ENCODE measurements at places on chromosomes 7 and 10.
A peak's percentile ranks its signal among the peaks of the same experiment; 100 is the strongest.

DNA sequence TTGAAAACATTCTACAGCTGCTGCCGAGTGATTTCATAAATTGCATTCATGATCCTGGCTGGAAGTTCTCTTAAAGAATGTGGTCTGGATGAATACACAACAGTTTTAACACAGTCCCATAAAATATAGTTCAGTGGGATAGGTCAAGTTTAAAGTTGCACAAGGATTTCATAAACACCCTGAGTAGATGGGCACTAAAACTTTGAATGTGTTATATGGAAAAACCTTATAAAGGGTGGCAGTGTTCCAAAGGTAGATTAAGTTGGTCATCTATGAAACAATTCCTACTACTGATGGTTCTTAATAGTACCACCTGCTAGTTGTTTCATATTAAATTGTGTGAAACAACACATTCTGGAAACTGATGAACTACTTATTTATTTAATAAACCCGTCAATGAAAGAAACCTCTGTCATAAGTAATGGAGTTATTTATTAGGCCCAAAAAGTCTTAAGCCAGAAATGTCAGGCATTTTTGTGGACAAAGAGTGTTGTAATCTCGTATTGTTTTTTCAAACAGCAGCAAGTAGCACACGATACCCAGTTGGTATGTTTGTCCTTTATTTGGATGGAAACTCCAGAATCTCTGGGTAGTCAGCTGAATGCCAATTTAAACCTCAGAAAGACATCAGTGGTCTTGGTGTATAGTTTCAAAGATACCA is 14.3 kb upstream of the RPA3 start:
- no peak for DNase-seq

DNA sequence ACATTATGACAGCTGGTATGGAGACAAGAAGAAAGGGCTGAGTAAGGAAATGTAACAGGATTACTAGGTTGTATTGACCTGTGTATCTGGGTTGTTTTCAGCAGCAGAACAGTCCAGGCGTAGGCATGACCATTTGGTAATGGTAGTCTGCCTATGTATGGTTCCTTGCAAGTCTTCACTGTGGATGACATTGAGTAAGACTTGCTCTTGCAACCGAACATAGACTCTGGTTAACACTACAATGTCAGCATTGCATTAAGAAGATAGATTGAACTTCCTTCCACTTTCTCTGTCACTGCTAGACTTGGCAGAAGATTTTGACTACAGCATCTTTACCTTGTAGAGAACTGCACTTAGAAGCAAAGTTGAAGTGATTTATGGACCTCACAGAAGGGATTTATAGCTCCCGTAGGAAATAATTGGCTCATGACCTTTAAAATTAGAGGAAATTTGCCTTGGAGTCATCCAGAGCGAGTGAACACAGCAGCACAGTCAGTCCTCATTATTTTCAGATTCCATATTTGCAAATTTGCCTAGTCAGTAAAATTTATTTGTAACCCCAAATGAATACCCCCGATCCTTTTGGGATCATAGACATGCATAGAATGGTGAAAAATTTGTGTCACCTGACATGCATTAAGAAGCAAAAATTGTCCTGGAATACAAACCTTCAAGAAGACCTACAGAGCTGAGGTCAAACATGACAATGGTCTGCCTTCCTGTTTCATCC is 79.6 kb upstream of the STRIP2 start:
- no peak for DNase-seq

DNA sequence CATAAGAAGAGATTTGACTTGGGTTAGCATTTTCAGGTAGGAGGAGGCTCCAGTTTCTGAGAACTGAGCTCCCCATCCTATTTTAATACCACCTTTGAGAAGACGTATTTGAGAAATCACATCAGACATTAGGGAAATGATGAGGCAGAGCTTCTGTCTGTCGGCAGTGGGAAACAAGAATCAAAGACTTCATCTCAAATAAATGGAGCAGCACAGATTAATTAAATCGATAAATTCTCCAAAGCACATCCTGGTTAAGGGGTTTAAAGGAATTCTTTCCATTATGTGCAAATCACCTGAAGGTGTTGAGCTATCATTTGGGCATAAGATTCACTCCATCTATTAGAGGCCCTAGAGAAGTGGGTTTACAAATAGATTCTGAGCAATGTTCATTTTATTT is 7.6 kb downstream of the ADARB2 start:
- DNase-seq: no peak

GRCh38 chr7:13476881-13477444 is 512.5 kb downstream of the ETV1 start:
- DNase-seq: no peak

DNA sequence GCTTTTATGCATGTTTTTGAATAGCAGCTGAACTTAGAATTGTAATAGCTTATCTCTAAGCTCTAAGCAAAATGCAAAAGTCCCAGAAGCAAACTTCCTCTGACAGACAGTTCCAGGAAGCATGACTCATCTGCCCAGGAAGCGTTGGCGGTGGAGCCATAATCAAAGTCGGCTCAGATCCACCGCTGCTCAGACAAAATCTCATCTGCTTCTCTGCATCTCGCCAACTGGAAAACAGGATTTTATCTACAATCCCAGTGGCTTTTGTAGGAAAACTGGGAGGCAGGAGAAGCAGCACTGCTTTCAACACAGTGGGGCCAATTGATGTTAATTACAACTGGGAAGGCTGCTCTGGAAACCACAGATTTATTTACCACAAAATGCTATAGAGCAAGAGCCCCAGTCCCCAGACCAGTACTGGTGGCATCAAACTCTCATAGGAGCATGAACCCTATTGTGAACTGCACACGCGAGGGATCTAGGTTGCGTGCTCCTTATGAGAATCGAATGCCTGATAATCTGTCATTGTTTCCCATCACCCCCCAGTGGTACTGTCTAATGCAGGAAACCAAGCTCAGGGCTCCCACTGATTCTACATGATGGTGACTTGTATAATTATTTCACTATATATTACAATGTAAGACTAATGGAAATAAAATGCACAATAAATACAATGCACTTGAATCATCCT is 99.9 kb downstream of the CUBN start:
- peak; percentile 76 for DNase-seq

DNA sequence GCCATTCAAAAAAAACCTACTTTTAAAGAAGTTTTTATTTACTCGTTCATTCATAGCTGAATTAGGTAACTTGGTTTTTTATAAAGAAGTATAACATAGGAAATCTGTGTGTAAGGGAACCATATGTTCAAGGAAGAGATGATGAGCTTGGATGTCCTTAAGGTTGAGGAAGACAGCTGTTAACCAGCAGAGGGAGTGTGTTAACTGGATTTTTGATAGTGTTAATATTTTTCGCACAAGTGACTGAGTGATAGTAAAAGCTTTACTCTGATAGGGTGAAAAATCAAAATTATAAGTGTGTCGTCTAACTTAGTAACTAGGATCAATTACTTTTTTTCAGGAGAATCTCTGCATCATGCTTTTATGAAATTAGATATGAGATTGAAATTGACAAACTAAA is 134.7 kb downstream of the ARL5B start:
- DNase-seq: no peak

GRCh38 chr10:87589645-87590051 is 70.0 kb upstream of the PAPSS2 start:
- no peak for DNase-seq

DNA sequence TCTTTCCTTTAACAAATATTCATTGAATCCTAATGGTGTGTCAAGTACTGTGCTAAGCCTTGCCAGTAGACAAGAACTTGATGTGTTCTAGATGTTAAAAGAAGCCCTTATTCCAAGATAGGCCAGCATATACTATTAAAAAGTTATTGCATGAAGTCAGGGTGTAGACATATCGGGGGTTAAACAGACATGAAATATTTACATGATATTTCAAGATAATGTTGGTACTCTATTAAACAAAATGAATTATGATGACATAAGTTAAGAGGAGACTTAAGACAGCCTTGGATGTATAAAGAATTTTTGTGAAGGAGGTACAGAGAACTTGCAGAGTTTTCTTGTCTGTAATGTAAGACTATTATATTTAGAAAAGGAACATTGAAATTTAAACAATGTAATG is 44.8 kb downstream of the HDAC9 start:
- DNase-seq: no peak

GRCh38 chr10:91879515-91880170 is 29.6 kb downstream of the FGFBP3 start:
- no peak for DNase-seq

DNA sequence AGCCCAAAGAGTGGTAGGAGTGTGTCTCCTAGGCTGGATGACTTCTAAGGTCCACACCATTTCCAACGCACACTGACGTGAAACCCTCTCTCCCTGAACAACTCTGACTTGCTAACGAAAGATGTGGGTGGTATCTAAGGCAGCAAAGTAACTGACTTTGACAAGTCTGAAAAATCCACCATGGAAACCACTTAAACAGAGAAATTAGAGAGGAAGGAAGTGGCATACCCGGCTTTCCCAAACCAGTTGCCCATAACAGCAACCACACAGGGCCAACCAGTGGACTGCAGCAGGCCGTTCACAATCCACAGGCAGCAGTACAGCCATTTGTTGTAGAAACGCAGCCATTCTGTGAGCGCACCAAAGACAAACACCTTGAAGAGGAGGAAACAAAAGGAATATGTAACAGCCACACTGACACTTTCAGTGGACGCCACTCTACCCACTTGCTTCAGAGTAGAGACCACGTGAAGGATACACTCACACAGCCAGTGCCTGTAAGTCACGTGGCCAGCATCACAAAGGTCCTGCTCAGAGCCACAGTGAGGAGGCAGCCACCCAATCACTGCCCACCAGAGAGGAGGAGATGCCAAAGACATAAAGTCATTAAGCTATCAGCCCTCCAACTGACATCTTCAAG is 39.8 kb downstream of the SLC37A3 start:
- no peak for DNase-seq

DNA sequence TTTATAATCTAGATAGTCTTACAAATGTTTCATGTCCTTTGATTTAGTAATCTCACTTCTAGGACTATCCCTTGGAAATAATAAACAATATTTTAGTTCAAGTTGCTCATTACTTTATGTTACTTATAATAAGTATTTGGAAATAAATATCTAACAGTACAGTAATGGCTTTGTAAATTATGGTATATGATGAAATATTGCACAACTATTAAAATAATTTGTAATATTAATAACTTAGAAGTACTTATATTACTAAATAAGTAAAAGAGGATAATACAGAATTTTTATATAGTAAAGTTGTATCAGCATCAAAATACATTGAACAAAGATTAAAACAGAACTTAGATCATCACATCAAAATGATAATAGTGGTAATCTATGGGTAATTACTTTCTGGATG is 41.1 kb downstream of the SP4 start:
- no peak for DNase-seq

DNA sequence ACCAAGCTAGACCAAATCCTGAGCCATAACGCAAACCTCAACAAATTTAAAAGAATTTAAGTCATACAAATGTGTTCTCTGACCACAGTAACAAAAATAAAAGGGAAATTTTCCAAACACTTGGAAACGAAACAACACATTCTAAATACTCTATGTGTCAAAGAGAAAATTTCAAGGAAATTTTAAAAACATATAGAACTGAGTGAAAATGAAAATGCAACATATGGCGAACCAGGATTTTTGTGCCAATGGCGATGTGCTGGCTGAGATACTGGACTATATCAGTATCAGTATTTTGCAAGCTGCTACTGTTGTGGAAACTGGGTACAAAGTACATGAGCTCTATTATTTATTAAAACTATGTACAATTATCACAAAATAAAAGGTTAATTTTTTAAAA is 34.1 kb downstream of the KNDC1 start:
- no peak for DNase-seq

- DNase-seq: no peak
These were observed 198.9 kb upstream of the CCDC6 start for GRCh38 chr10:60105295-60105695.

DNA sequence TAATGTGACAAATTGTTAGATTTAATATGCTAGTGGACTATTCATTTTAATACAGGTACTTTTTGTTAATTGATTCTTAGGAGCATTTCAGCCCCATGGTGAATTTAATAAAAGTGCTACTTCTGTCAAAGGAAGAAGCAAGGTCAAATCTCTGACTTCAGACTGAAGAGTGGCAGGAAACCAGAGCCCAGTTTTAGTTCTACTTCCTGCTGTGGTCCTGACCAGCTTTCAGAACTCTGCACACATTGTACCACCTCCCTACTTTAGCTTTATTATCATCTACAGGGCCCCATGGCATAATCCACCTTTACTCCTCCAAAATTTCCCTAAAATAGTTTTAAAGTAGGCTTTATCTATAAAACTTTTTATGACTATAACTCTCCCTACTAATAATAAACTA is 33.7 kb downstream of the CTTNBP2 start:
- DNase-seq: no peak

DNA sequence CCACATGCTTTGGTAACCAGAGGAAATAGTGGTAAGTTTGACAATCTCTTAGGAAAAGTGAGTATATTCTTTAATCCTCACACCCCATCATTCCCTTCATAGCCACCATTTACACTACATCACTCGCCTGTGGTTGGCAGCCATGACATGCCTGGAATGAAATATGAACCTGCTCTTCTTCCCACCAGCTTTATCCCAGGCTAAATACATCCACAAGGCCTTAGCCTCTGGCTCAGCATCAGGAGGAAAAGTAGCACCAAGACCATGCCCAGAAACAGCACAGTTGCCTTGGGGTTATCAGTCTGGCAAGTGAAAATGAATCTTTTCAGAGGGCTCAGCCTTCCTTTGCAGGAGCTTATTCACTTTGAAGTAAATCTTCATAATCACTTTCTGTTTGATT is 40.3 kb downstream of the SGCE start:
- DNase-seq: no peak

DNA sequence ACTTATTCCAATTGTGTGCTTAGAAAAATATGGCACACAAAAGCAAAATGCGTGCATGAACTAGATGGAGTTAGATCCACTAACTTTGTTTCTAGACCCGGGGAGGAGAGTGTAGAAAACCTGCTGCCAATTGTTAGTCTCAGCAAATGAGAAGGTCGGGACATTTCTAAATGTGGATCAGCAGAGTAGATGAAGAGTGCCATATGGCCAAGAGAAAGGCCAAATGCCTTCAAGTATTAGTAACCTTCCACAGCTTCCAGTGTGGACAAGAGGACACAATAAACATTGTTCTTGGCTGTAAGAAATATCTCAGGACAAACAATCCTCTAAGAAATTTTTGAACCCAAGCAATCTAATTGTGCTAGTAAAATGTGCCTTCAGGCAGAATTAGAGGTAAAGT is 690.3 kb downstream of the REEP3 start:
- no peak for DNase-seq

- peak; percentile 19 for DNase-seq
These were observed 352.6 kb upstream of the GALNT17 start for GRCh38 chr7:70779321-70779720.

GRCh38 chr10:61487506-61487905 is 34.3 kb upstream of the TMEM26 start:
- no peak for DNase-seq

- no peak for DNase-seq
These were observed 5.0 kb downstream of the SPRN start for GRCh38 chr10:133419211-133419950.

GRCh38 chr7:106065575-106066500 is 46.3 kb downstream of the SYPL1 start:
- DNase-seq: no peak

GRCh38 chr7:150975536-150976319 is 2.4 kb downstream of the KCNH2 start:
- no peak for DNase-seq

- DNase-seq: no peak
These were observed 4.0 kb downstream of the SLC35B4 start for GRCh38 chr7:134312717-134313116.

GRCh38 chr7:99748846-99749579 is 14.0 kb upstream of the CYP3A7 start:
- no peak for DNase-seq

- no peak for DNase-seq
These were observed 4.5 kb upstream of the DNMBP start for GRCh38 chr10:100014071-100014762.

GRCh38 chr10:60677531-60678129 is 100.6 kb upstream of the CDK1 start:
- no peak for DNase-seq

Data from activated T-helper 9 cell treated with anti-CD3 and anti-CD28 coated beads, Interleukin-2, amount 50 U/mL, for 16 hours (primary cell).